ENCODE measurements at places on chromosomes 11 and 22. TPM values are rescaled to one million over a fixed set of nuclear protein-coding genes. Genes with fewer than 3 reads are reported as not detected.

The NXPE4 gene
- not detected for polyA plus RNA-seq

The E2F8 gene
- polyA plus RNA-seq, result 2.3 TPM

- DNase-seq, result no peak
These were observed 592.0 kb downstream of the BRD1 start for GRCh38 chr22:49235463-49236300.

DNA sequence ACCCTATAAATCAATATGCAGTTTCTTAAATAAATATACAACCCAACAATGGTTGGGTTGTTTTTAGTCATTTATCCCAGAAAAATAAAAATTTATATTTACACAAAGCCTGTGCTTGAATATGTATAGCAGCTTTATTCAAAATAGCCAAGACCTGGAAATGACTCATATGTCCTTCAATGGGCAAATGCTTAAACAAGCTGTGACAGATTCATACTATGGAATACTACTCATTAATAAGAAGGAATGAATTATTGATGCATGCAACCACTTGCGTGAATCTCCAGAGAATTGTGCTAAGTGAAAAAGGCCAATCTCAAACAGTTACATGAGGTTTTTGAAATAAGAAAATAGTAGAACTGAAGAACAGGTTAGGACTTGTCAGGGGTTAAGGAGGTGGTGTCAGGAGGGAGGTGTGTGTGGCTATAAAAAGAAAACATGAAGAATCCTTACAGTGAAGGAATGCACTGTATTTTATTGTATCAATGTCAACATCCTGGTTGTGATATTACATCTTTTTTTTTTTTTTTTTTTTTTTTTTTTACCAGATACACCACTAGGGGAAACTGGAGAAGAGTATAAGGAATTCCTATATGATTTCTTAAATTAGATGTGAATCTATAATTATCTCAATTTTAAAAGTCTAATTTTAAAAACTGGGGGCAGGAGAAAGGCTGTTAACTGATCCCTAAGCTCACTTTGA, 82.4 kb upstream of the CD44 start:
- peak; percentile 28 for DNase-seq

DNA sequence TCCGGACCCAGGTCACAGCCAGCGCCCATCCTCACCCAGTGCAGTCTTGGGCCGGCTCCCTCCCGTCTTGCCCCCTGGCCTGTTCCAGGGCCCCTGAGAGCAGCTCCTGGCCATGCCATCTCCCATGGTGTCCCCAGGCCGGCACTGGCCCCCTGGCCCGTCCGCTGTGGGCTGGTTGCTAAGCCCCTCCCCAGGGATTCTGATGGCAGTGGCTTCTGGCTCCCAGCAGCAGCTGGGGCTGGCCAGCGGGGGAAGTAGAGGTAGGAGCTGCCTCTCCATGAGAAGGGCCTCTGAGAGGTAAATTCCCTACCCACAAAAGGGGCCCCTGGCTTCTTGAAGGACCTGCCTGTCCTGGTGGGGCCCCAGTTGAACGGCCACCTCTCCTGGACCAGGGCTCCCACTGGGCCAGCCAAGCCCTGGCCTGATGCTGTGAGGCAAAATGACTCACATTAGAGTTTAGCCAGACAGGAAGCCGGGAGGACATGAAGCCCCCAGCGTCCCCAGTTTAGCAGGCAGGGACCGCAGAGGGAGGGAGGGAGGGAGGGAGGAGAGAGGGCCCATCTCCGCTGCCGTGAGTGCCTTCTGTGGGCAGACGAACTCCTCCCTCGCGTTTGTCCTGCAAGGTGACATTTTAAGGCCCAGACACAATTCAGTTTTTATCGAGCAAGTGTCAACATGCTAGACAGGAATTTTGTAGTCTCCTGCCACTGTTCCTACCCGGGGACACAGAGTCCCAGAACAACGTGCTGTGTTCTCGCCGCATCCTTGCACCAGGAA, 32.9 kb upstream of the GAL start:
- peak; percentile 11 for DNase-seq

DNA sequence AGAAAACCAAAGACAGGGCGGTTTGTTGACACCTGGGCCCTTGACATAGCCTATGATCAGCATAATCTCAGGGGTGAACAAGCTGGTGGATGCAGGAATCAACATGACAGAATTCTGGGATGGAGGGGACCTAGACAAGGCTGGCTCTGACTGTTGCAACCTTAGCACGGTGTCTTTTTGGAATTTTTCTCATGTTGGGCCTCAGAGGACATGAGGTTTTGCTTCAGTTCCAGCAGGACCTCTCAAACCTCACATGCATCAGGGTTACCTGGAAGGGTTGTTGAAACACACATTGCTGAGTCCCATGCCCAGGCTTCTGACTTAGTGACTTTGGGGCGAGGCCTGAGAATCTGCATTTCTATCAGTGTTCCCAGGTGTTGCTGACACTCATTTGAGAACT, 345.6 kb upstream of the B3GAT1 start:
- DNase-seq, result no peak

Measured in IMR-90 (cell line).